ENCODE measurements at places on chromosomes 13 and 19. TPM values are rescaled to one million over a fixed set of nuclear protein-coding genes. Genes with fewer than 3 reads are reported as not detected.
A peak's percentile ranks its signal among the peaks of the same experiment; 100 is the strongest.

DNA sequence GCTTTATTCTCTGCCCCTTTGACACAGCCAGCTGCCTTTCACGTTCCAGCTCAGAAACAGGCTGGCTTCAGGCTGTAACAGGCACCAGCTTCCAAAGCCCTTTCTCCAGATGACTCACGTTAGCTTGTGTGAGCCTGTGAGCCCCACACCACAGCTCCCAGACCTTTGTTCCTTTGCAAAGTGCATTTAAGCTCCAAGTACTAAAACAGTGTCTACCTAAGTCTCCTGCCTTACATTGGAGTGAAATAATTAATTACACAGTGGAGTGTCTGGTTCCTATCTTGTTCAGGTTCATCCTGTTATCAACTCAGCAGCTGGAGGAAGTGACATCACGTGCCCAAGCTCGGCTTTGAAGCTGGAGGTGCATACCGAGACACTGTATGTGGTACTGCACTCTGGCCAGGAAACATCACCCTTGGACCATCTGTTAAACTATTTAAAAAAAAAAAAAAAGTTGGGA lies 475.8 kb downstream of the FOXO1 start:
- DNase-seq, result peak; percentile 78

The REEP6 gene
- 205 TPM for polyA plus RNA-seq

The CDX2 gene
- polyA plus RNA-seq, result not detected

- no peak for DNase-seq
Observed at GRCh38 chr13:89584058-89584620, 1763.3 kb upstream of the MIR17HG start.

The GAPDHS gene
- not detected for polyA plus RNA-seq

GRCh38 chr19:38691938-38692457 lies 44.5 kb downstream of the ACTN4 start:
- DNase-seq, result no peak

DNA sequence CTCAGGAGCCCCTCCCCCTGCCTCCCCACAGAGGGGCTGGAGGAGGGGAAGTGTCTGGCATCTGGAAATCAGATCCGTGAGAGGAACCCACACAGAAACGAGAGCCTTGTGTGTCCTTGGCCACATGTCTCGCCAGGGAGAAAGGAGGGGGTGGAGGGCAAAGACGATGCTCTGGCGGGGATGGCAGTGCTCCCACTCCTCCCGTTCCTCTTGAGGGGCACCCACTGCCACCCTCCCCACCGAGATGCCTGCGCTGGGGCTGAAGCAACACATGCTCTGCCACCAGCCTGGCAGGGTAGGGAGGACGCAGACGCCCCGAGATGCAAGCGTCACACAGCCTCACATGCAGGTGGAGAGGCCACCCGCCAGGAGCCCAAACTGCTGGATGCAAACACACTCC lies 2.8 kb downstream of the ADGRL1 start:
- no peak for DNase-seq

DNA sequence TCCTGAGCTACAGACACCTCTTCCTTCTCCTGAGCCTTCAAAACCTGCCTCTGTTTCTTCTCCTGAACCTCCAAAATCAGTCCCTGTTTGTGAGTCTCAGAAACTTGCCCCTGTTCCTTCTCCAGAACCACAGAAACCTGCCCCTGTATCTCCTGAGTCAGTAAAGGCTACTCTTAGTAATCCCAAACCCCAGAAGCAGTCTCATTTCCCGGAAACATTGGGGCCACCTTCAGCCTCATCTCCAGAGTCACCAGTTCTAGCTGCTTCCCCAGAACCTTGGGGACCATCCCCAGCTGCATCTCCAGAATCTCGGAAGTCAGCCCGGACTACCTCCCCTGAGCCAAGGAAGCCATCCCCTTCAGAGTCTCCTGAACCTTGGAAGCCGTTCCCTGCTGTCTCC lies 10.0 kb downstream of the CHAMP1 start:
- no peak for DNase-seq

- peak; percentile 92 for DNase-seq
Observed at GRCh38 chr19:41144403-41144802, 30.2 kb downstream of the CYP2F1 start.

The KLC3 gene
- 0.17 TPM for polyA plus RNA-seq

DNA sequence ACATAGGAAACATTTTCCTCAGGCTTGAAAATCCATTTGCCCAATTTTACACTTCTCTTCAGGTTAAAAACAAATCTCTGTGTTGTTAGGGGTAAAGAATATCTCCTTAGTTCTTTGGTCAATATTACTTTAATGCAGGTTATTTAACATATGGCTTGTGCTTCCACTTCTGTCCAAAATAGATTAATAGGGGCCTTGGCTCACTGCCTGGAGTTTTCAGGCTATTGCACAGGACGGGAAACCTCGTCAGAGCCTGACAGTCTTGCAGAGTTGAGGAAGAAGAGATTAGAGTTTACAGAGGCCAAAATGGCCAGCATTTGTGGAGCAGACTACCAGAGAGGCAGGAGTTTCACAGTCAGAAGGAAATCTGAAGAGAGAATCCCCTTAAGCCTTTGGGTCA lies 863.9 kb upstream of the GPC6 start:
- DNase-seq, result no peak

The RNASEH2A gene
- polyA plus RNA-seq, result 1.8 TPM

The COX7A1 gene
- 232 TPM for polyA plus RNA-seq

GRCh38 chr19:56101095-56101494 lies 20.0 kb downstream of the ZNF787 start:
- DNase-seq, result no peak

DNA sequence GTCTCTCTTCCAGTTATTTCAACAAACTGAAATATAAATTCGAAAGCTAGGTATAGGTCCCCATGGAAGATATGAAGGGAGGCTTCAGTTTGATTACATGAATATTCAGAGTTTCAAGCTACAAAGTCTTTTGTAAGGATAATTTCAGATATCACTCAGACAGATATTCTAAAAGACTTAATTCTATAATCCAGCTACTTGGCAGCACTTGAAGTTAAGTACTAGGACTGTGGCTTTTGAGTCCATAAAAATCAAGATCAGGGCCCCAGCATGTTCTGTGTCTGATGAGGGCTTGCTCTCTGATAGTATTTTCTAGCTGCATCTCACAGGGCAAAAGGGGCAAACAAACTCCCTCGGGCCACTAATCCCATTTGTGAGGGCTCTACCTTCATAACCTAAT lies 160.6 kb upstream of the IRS2 start:
- DNase-seq, result no peak

The PEX11G gene
- 24.0 TPM for polyA plus RNA-seq

- no peak for DNase-seq
Observed at GRCh38 chr13:46644816-46645215, 91.8 kb downstream of the LRCH1 start.

- no peak for DNase-seq
Observed at GRCh38 chr19:2058570-2059421, 7.8 kb upstream of the MKNK2 start.

- peak; percentile 28 for DNase-seq
Observed at GRCh38 chr19:58009666-58010301, 7.2 kb upstream of the ZNF606 start.

The KLK2 gene
- not detected for polyA plus RNA-seq

- no peak for DNase-seq
Observed at GRCh38 chr13:44972956-44973581, 16.2 kb downstream of the NUFIP1 start.

- DNase-seq, result no peak
Observed at GRCh38 chr13:91375116-91375729, 23.2 kb upstream of the GPC5 start.

DNA sequence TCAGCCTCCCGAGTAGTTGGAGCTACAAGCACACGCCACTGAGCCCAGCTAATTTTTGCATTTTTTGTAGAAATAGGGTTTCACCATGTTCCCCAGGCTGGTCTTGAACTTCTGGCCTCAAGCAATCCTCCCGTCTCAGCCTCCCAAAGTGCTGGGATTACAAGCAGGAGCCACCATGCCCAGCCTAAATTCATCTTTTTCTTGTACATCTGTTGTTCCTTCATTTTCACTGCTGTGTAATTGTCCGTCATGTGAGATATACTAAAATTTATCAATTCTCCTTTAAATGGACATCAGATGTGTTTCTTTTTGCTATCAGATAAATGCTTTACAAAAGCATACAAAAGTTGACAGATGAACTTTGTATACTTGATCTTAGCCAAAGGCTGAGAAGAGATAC lies 22.9 kb downstream of the DYRK1B start:
- DNase-seq, result no peak

- DNase-seq, result no peak
Observed at GRCh38 chr13:22108283-22108942, 437.5 kb downstream of the FGF9 start.

- DNase-seq, result no peak
Observed at GRCh38 chr19:30649934-30650614, 277.9 kb downstream of the ZNF536 start.

The PRR36 gene
- polyA plus RNA-seq, result 1.5 TPM

The GPR183 gene
- 12.8 TPM for polyA plus RNA-seq

- no peak for DNase-seq
Observed at GRCh38 chr13:57740719-57741118, 109.2 kb downstream of the PCDH17 start.

The CERS1 gene
- polyA plus RNA-seq, result 4.3 TPM

The CCNA1 gene
- polyA plus RNA-seq, result 1.3 TPM

DNA sequence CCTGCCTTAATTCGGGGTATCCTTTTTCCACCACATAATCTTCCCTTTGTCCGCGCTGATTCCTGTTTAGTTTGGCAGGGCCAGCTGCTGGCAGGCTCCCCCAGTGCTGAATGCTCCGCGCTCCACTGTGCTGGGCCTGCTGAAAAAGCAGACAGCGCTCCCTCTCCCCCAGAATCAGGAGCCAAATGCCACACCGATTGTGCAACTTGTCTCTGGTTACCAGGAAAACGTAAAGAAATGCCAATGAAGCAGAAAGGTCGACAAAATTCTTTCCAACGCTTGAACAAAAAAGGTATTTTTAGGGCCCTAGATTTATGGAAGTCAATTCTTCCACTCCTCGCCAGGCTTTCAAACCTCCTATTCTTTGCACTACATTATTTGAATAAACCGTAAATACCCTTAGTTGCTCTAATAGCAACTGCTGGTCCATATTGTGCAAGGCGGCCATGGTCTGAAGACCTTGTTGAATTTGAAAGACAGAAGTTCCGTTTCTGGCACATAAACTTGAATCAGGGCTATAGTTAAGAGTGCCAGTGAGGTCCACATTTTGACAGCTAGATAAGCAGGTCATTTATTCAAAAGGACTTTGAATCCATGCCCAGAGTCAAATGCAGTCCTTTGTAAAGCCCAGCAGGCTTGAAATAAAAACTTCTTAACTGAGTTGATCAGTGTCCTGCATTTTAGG lies 206.7 kb upstream of the RFC3 start:
- DNase-seq, result peak; percentile 68

DNA sequence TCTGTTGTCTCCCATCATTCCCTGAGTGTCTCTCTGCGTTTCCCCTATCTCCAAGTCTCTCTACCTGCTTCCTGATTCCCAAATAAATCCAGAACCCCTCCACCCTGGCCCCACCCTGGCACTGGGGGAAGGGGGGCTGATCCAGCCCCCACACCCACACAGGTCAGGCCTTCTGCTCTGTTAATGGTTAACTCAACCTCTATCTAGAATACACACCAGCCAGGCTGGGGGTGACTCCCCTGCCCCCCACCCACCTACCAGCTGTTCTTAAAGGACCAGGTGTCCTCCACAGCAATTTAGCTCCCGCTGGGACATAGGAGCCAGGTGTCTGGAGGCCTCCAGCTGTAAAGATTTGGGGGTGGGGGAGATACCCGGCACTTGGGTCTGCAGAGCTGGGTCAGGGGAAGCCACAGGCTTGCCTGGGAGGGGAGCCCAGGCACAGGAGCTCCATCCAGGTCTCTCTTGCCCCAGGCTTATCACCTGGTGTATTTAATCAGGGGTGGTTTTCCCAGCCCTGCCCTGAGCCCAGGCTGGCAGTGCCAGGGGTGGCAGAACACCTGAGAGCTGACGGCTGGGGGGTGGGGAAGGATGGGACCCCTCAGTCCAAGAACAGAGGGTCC lies 3.9 kb downstream of the IRF2BP1 start:
- no peak for DNase-seq

The ZNF560 gene
- 0.17 TPM for polyA plus RNA-seq

GRCh38 chr19:45363861-45364459 lies 6.4 kb downstream of the ERCC2 start:
- DNase-seq, result no peak

- DNase-seq, result no peak
Observed at GRCh38 chr19:19043481-19043880, 10.1 kb downstream of the ARMC6 start.

The MEGF8 gene
- 7.2 TPM for polyA plus RNA-seq

The RNF113B gene
- 0.15 TPM for polyA plus RNA-seq

- no peak for DNase-seq
Observed at GRCh38 chr13:49584771-49585182, 581 bp downstream of the RCBTB1 start.

- DNase-seq, result no peak
Observed at GRCh38 chr19:43752287-43752875, 2.4 kb downstream of the SMG9 start.

The CEACAM4 gene
- polyA plus RNA-seq, result 0.84 TPM

DNA sequence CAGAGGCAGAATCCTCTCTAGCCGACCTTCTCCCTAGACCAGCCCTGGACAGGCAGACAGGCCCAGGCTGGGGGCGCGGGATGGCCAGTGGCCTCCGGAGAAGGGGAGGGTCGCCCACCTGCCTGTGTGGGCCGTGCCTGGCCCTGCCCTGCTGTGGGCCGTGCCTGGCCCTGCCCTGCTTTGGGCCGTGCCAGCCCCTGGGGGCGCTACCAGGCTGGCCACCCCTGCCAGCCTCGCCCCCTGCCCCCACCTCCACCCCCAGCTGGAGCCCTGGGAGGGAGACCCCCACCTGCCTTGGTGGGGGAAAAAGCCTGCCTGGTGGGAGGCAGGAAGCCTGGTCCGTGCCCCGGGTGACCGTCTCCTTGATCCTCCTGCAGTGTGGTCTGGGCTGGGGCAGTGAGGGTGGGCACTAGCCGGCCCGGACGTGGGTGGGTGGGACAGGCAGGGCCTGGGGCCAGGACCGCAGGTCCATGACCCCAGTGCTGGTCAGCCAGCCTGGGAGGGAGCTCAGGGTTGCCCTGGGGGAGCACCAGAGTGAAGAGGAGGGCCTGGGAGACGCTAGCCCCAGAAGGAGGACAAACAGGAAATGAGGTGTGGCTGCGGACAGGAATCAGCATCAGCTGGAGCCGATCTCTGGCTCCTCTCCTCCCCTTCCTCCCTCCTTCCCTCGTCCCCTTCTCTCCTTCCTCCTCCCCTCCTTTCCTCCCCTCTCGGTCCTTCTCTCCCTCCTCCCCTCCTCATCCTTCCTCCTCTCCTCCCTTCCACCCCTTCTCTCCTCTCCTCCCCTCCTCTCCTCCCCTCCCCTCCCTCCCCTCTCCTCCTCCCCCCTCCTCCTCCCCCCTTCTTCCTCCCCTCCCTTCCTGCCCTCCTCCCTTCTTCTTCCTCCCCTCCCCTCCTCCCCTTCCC lies 5.1 kb upstream of the MKNK2 start:
- no peak for DNase-seq

DNA sequence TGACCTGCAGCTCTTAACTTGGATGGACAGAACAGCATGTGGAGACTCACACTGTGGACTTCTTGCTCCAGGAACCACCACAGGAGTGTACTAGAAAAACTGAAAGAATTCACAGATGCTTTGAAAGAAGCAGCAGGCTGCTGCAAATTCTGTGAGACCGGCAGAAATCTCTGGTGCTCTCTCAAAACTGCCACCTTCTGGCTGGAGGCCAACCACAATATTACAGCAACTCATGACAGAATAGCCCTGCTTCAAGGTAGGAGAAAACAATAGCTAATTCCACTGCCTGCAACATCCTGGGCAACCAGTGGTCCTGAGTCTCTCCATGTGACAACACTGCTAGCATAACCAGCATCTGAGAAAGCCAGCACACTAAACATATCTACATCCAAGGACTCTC lies 26.9 kb downstream of the CDK8 start:
- peak; percentile 27 for DNase-seq
